ENCODE measurements at places on chromosomes 7 and 10.

GRCh38 chr7:126557271-126557670 is 695.5 kb downstream of the GRM8 start:
- no peak for DNase-seq

- DNase-seq, result no peak
These were observed 35.6 kb downstream of the COL13A1 start for GRCh38 chr10:69837261-69837660.

DNA sequence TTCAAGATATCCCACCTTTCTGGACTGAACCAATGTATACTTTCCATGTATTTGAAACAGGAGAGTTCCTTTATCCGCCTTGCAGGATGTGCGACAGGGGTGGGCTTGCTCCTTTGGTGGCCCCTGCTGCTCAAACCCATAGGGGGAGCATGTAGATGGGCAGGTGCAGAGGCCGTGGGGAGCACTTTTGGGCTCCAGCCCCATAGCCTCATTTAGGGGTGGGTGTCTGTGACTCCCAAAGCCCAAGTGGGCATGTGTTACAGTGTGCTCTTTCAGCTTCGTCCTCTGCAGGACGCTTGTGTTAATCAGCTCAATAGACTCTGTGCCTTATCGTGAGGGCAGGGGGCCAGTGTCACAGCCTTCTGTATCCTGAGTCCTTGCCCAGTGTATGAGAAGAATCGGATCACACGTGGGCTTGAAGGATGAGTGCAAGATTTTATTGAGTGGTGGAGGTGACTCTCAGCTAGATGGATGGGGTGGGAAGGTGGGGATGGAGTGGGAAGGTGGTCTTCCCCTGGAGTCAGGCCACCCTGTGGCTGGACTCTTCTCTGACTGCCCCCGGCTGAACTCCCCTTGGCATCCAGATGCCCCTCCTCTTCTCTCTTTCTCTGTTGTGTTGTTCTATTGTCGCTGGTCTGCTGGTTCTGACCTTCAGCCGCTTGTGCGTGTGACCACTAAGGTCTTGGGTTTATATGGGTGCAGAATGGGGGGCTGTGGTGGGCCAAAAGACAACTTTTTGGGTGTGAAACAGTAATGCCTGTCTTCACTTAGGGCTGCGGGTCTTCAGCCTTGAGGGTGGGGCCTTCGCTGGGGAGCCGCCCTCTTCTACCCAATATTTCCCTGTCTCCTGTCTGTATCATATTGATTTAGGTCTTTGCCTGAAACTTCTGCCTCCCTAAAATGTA is 262.2 kb downstream of the GLRX3 start:
- DNase-seq, result no peak

DNA sequence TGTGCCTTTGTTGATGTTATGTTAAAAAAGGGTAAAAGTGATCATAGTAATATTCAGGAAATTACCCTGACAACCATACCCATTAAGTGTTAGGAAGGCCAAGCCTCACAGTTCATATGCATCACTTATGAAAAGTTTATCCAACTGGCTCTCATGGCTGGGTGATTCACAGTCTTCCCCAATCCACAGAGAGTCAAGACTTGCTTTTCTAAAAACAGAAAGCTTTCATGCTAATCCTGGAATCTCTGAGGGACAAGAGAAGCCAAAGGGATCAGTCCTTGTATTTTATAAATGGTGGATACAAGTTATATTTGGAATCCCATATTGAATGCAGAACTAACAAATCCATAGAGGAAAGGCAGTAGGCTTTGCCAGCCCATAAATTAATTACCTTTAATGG is 218.3 kb downstream of the JAZF1 start:
- no peak for DNase-seq

DNA sequence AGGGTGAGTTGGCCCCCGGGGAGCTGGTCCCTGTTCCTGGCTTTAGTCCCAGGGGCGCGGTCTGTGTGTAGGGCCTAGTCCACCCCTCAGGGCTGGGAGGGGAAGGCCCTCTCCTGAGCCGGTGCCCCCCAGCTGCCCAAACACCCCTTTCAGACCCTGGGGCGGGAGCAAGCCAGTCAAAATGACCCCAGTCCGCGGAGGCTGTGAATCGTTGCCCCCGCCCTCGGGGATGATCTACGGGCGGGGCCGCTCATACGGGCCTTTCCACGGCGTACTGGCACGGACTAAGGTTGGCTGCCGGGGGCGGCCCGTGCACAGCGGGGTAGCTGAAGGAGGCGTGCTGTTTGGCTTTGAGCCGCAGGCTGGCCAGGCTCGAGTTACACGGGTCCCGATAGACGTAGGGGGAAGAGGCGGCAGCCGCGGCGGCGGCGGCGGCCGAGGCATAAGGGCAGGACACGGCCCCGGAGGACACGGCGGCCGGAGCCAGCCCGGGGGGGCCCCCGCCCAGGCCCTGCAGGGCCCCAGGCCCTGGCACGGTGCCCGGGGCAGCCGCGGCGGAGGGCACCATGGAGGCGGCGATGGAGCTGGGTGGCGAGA is 4.3 kb downstream of the ELOVL3 start:
- no peak for DNase-seq

GRCh38 chr10:8323428-8324054 is 269.1 kb downstream of the GATA3 start:
- no peak for DNase-seq

- DNase-seq, result no peak
These were observed 1.4 kb upstream of the CYP26A1 start for GRCh38 chr10:93072225-93072712.

- peak; percentile 27 for DNase-seq
These were observed 23.2 kb downstream of the TPK1 start for GRCh38 chr7:144812379-144813283.

GRCh38 chr10:119221201-119221600 is 13.8 kb downstream of the GRK5 start:
- DNase-seq, result no peak

DNA sequence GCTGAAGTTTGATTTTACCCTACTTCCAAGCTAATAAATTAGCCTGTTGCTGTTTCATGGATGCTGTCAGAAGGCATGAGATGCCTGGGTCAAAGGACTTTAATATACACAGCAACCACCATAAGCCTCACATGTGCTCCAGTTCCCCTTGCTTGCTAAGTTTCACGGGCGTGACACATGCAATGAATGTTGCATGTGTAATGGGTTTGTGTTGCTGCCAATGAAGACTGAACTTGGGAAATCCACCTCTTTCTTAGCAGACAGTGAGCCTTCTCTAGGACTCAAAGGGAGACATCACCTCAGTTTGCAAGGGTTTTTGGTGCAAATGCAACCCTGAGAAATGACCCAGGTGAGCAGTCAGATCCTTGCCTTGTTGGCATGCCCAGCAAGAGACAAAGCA is 505.5 kb upstream of the PODXL start:
- no peak for DNase-seq

DNA sequence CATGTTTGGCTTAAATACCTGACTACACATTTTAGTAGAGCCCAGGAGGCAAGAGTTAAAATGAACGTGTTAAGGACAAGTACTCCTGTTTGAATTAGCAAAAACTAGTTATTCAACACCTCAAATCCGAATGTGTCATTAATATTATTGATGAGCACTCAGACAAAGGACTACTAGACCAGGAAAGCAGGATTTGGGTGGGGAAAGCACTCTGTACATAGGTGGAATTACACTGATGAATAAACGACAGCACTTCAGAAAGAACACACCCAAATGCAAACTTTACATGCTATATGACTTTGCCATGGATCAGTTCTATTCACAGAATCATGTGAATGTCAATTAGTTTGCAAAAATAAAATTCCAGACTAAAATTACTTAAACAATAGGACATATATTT is 95.1 kb upstream of the CAV2 start:
- DNase-seq, result no peak

DNA sequence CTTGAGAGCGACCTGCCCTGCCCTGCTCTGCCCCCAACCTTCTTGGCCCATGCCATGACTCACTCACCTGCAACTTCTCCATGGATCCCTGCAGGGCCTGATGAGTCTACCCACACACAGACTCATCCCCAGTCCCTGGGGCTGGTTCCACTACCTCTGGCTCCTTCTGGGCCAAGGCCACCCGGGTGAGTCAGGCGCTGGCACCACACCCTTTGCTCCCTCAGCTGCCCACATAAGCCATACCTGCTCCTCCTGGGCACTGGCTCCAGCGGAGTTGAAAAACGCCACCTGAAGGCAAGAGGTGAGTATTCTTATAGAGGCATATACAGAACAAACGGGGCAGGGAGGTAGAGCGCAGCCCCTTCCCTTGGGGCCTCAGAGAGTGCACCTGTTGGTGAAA is 16.2 kb upstream of the MTPAP start:
- no peak for DNase-seq

GRCh38 chr7:105792488-105793370 is 83.7 kb downstream of the ATXN7L1 start:
- DNase-seq, result no peak

DNA sequence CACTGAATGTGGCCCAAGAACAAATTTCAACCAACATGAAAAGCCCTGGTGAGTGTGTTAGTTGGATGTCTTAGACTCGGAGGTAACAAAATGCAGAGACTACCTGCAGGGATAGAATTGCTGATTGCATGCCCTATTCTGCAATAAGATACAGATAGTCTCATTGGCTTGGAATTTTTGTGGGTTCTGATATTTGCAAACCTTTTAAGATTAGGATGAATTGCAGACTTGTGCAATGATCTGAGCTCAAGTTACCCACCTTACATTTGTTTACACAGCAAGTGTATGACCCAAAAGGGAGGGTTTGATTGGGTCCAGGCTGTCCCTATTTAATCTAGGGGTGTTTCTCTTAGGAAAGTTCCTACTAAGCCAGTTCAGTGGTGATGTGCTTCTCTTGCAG is 45.4 kb downstream of the GPR37 start:
- no peak for DNase-seq

- DNase-seq, result no peak
These were observed 29.0 kb upstream of the KNDC1 start for GRCh38 chr10:133131053-133131452.

DNA sequence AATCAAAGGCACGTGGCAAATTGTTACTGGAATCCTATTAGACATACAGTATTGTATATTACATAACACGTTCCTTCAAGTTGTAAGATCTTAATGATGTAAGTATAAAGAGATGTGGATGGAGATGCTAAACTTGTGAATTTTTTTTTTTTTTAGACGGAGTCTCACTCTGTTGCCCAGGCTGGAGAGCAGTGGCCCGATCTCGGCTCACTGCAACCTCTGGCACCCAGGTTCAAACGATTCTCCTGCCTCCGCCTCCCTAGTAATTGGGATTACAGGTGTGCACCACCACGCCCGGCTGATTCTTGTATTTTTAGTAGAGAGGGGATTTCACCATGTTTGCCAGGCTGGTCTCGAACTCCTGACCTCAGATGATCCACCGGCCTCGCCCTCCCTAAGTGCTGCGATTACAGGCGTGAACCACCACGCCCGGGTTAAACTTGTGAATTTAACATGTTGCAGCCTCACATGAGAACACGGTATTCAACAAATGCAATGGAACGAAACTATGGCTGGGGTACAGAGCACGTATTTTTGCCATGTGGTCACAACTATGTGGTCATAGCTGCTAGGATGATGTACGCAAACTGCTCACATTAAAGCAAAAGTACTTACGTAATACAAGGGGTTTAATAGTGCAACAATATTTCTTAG is 818 bp upstream of the SUPV3L1 start:
- DNase-seq, result peak; percentile 13

DNA sequence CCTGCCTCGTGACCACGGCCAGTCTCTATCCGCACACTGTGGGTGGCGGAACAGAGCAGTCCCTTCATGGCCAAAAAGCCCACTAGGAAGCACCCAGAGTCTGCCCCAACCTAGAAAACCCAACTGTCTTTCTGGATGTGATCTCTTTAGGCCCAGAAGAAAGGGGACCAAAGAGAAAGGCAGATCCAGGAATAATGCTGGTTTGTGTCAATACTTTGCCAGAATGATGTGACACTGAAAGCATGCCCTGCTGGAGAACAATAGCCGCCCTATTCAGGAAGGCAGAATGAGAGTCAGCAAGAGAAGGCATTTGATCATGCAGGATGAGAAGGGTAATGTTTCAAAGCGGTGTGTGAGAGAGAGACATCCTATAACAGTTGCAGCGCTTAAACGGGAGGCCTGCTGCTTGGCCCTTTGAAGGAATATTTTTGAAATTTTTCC is 274.7 kb downstream of the USP6NL start:
- no peak for DNase-seq

- no peak for DNase-seq
These were observed 158.8 kb downstream of the NXPH1 start for GRCh38 chr7:8592167-8592566.

DNA sequence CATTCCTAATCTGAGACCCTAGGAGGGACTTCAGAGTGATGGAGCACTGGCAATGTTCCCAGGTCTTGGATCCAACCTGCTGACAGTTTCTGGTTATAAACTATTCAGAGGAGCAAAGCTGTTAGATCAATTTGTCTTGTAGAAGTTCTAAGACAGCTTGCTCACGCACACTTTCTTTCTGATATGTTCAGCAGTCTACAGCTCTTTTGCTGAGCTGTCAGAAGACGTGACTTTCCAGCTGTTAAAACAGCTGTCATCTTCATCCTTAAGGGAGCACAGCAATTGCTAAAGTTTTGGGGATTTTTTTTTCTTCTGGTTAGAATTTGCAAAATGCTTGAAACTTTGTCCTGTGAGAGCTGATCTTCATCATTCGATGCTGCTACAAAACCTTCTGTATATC is 823.1 kb downstream of the SORCS1 start:
- DNase-seq, result no peak

GRCh38 chr7:122298618-122299017 is 5.9 kb downstream of the FEZF1 start:
- DNase-seq, result no peak

GRCh38 chr7:99050971-99051370 is 92.9 kb downstream of the SMURF1 start:
- no peak for DNase-seq

DNA sequence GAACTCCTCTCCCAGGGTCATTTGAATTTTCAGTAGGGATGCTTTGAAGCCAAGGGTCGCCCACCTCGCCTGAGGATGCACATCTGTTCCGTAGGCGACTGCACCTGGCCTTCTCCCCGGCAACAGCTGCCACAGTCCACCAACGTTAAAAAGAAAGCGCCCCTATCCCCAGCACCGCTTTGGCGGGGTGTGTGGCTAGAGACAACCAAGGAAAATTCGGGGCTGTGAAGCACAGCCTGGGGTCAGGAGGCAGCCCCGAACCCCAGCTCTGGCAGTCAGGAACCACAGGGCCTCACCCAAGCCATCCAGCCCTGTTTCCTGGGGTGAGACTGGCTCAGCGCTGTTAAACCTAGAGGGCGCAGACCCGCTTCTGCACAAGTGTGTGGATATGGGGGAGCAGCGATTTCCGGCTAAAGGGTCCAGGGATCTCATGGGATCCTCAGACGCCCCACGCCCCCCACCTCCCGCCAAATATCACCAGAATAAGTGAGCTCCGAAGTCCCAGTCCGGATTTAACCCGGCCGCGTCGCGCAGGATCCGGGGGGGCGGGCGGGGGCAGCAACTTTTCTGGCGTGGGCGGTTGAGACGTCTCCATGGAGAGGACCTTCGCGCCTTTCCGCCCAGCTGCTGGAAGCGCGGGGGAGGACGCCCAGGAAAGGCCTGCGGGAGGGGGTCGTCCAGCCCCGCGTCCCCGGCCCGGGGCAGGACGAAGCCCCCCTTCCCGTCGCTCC is 822 bp downstream of the ZC3HAV1L start:
- DNase-seq, result no peak

GRCh38 chr7:90916319-90916718 is 320.2 kb downstream of the CDK14 start:
- no peak for DNase-seq

- no peak for DNase-seq
These were observed 96.3 kb downstream of the GNAT3 start for GRCh38 chr7:80415522-80415921.

- DNase-seq, result no peak
These were observed 80.1 kb upstream of the IMMP2L start for GRCh38 chr7:111642373-111642772.

GRCh38 chr10:48399056-48399541 is 92.6 kb downstream of the MAPK8 start:
- no peak for DNase-seq

Data from activated effector memory CD4-positive, alpha-beta T cell treated with Interleukin-2 at 50 U/mL for 16 hours (primary cell).